ENCODE measurements at places on chromosomes 13 and 19.
A peak's percentile ranks its signal among the peaks of the same experiment; 100 is the strongest.

GRCh38 chr13:19862481-19863313 lies 752 bp downstream of the ZMYM5 start:
- DNase-seq = peak; percentile 76

DNA sequence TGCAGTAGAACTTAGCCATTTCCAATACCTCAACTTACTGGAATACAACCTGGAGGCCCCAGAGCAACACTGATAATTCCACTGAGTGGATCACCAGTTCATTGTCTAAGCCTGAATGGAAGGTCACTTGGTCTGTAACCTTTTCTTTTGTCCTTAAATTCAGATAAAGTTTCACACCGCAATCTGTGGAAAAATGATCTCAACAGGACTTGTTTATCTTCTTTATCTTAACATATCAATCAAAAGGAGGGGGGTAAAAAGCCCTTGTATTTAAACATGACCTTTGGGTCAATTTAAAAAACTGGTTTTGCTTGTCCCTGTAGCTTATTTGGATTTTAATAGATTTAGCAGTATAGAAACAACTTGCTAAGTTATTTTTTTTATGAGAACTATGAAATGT lies 21.6 kb downstream of the SAE1 start:
- no peak for DNase-seq

DNA sequence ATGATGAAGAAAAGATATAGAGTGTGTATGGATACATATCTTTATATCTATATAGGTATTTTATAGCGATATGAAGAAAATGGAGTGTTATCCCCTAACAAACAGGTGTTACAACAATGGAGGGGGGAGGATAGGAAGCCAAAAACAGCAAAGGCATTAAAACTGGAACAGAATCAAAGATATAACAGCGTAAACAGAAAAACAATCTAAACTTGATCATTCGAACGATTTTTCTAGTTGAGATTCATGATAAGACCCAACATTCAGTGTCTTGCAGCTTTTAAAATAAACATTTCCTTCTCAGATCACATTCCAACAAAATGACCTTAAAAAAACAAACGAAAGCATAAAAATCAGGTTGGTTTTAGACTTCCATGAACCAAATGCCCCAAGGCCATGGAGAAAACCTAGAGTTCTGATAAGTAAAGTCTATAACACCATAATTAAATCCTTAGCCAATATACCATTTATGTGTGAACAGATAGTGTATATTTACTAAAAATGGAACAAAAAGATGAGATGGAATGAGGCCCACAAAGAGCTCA lies 55.7 kb downstream of the CAB39L start:
- no peak for DNase-seq

GRCh38 chr13:31697290-31697689 lies 42.0 kb upstream of the RXFP2 start:
- DNase-seq = no peak

DNA sequence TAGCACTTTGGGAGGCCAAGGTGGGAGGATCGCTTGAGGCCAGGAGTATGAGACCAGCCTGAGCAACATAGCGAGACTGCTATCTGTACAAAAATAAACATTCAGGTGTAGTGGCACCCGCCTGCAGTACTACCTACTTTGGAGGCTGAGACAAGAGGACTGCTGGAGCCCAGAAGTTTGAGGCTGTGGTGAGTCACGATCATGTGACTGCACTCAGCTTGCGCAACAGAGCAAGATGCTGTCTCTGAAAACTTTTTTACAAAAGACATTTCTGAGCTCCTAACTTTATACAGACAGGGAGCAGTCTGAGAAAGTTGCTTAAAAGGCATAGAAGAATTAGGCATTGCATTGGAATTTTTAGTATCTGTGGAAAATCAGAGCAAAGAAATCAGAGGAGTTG lies 10.4 kb upstream of the TBC1D4 start:
- no peak for DNase-seq

DNA sequence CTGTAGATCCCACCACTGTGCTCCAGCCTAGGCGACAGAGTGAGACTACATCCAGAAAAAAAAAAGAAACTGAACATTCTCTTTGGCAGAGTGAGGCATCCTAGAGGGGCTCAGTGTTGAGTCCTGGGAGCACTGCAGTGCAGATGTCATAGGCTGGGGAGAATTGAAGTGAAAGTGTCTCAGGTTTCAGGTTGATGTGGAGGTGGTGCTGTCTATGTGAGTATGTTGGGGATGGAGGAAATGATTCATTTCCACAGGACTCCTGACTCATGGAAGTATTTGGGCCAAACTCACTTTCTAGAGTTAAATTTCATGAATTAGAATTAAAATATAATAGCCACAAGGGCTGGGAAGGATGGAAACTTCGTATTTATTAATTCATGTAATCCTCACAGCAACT lies 134.4 kb upstream of the TSC22D1 start:
- DNase-seq = no peak

DNA sequence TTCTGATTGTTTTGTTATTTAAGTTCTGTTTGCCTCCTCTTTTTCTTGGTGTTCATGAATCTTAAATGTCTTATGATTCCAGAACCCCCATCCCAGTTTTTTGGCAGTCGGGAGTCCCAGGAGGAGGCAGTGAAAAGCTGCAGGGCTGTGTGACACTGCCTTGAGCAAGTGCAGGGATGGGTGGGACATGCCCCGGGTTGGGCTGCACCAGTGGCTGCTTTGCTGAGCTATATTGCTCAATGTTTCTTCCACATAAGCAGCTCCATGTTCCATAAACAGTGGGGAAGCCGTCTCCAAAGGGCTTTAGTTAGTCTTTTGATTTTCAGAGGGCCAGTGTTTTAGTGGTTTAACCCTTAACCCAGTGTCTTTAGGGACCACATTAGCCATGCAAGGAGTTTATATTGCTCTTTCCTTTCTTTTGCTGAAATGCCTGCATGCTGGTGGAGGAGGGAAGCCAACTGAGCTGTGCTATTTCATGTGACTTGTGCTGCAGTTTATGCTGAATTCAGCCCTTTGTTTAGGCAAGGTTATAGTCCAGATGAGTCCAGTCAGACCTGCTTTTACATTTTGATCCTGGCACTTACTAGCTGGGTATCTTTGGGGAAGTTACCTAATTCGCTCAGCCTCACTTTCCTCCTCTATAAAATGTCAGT lies 13.1 kb downstream of the ATP8A2 start:
- no peak for DNase-seq

DNA sequence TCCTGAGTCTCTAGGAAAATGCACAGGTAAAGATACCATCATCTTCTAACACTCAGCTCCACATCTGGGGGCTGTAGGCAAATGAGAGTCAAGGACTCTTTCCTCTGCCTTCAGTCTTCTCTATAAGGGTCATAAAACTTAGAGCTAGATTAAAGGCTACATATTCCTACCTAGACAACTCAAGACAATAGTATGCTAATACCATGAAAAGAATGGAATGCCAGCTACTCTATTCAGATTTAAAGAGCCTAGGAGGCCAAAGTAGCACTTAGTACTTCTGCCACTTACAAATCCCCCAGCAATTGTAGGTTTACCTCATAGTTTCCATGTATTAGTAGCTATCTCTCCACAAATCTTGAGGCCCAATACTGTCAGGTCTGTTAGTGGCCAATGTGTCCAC lies 453.0 kb downstream of the SLITRK5 start:
- DNase-seq = no peak

DNA sequence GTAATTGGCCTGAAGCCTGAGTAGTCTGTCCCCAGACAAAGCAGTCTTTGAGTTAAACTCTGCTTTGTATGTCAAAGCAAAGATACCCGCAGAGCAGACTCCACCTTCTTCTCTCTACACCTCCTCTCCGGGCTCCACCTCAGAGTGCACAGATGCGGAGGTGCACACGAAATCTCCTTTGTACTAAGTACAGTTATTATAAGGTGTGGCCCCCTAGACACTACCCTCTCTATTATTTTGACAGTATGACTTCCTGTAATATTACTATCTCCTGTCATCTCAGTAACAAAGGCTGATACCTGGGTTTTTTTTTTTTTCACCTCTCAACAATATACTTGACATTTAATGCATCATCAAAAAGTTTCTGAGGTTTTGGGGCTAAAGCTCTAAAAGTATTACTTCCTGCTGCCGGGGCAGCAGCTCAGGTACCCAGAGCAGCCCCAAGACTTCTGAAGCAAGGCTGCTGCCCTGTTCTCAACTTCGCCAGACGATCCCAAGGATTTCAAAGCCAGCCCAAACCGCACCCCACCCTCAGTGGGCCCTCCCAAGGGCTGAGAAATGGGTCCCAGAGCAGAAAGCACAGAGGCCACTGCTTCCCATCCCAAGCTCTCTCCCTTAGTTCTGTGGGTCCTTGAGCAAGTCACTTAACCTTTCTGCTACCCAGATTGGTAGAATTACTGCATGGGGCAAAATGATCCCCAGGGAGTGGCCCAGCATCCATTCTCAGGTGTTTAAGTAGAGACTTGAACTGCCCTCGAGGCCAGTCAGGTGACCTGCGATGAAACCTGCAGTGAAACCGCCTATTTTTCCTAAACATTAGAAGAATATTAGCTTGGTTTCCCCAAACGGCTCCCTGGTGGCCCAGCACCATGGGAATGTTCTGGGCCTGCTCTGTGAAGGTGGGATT lies 180.6 kb downstream of the FOXO1 start:
- no peak for DNase-seq

DNA sequence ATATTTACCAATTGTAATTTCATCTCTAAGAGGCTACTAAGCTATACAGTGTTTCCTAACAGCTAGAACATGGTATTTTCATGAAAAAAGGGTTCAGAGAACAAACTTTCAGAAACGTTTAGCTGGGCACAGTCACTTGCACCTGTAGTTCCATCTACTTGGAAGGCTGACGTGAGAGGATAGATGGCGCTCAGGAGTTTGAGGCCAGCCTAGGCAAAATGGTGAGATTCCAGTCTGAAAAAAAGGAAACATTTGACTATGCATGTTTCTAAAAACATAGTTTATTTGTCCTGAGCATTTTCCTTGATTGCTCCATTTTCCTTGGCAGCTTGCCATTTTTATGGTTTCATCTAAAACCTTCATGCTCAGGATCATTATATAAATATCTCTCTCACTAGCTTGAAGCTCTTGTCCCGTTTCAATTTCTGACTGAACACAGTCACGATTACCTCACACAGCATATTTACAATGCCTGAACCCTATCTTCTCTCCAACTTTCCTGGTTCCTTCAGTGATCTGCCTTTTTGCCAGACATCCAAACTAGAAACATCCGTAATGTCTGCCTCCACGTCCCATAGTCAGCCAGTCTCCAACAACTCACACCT lies 200.8 kb downstream of the RGCC start:
- no peak for DNase-seq

DNA sequence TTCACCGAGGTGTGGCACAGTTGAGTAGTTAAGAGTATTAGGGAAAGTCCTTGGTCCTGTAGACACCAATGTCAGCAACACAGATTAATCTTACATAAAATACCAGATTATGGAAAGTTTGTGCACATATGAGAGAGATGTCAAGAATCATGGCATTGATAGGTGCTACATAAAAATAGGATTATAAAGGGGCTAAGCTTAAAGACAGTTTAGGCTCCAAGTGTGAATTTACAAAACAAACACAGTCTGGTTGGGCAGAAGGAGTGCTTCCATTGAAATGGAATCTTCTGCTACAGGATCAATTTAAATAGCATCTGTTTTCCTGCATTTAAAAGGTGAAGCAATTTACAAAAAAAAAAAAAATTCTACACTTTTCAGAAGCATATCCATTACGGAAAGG lies 292.9 kb downstream of the DNAJC15 start:
- no peak for DNase-seq

GRCh38 chr13:39888865-39889810 lies 233.7 kb downstream of the COG6 start:
- DNase-seq = no peak

DNA sequence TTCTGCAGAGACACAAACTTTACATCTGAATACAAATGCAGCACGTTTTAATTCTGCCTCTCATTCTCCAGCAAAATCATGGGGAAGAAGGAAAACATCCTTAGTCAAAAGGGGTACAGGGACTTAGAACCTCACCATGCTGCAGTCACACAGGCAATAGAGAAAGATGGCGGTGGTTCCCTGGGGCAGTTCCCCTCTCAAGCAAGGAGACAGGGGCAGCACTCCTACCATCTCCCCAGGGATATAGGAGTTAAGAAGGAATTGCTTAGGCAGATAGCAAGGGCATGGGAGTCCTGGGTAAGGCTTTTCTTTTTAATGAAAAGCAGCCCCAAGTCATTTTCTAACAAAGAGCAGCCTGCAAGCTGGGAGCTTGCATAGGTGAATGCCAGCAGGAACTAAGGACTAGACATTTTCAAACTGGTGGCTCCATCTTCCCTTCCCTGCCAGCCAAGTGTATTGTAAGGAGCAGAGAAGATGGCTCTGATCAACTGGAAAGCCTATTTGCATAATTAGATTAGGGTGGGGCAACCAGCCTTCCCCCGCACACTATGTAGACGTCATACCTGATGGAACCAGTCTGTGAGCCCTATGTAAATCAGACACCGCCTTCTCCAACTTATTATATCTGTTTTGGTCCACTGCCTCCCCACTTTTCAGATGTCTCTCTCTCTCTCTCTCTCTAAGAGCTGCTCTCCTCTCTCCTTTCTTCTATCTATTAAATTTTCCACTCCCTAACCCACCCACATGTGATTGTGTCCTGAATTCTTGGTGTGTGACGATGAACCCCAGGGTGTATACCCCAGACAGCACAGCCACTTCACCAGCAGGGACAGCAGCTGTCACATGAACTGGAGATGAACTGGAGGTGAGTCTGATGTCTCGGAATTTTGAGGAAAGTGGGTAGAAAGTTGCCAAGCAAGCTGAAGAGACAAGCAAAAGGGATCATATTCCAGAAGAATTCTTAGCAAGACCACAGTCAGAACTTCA lies 514.5 kb downstream of the IRS2 start:
- DNase-seq = no peak

- DNase-seq = peak; percentile 57
These were observed 592 bp upstream of the TRIP10 start for GRCh38 chr19:6738787-6739389.

Data from tibial artery (tissue), 4 donors.